ENCODE measurements at places on chromosomes 5 and 9.
A peak's percentile ranks its signal among the peaks of the same experiment; 100 is the strongest.

DNA sequence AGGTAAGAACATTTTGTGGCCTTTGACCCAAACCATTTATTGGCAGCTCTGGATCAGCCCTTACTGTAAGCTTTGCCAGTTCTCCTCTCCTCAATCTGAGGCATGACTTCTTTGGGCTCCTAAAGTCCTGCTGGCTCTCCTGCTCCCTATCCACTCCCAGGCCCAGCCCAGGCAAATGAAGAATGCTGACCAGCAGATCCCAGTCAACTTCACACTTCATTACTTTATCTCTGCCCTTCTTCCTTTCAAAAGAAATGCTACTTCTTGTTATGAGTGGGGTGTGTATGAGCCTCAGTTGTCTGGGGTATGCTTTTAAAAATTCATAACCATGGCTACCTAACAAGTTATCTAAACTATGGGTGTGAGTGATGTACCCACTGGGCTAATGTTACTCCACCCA is 479.6 kb downstream of the ACTL7B start:
- DNase-seq = no peak

- DNase-seq = no peak
These were observed 87.1 kb upstream of the FAM174A start for GRCh38 chr5:100448111-100448528.

GRCh38 chr5:146797658-146798057 is 80.9 kb downstream of the PPP2R2B start:
- DNase-seq = no peak

- no peak for DNase-seq
These were observed 129.5 kb downstream of the NPR3 start for GRCh38 chr5:32840606-32841005.

DNA sequence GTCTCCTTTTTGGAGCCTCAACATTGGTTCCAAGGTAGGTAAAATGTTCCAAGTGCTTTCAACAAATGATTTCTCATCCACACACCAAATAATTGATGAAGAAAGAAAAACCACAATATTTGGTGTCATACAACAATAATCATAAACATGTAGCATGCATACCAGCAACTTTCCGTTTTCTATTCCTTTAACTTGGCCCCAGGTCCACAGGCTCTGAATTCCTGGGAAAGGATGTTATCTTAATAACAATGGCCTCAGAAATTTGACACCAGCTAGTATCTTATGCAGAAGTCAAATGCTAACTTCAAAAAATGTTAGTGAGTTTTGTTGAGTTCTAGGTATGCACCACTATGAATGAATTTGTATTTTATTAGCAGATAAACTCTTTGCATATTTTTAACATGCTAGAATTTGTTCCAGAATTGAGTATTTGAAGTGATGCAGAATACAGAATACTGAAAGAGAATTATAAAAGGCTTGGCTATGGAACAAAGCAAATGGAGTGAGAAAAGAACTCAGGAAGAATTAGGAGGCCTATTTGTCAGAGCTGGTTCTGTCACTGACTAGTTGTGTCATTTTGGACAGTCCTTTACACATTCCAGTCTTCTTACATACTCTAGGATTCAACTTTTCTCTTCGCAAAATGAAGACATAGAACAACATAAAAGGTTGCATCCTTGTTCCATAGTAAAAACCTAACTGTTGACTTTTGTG is 435.3 kb upstream of the TNC start:
- DNase-seq = no peak

DNA sequence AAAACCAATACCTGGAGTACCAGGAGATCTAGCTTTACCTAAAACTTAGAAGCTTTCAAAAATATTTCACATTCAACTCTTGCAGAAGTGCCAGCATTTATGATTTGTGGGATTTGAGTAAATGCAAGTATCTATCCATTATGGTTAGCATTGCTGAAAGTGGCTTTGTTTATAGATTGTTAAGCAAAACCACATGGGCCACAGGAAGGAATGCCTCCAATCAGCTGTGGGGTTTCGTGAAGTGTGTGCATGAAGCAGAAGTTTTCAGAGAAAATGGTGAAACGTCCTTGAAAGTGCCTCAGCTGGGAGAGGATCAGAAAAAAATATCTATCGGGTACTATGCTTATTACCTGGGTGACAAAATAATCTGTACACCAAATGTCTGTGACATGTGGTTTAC is 4.2 kb downstream of the LECT2 start:
- no peak for DNase-seq

DNA sequence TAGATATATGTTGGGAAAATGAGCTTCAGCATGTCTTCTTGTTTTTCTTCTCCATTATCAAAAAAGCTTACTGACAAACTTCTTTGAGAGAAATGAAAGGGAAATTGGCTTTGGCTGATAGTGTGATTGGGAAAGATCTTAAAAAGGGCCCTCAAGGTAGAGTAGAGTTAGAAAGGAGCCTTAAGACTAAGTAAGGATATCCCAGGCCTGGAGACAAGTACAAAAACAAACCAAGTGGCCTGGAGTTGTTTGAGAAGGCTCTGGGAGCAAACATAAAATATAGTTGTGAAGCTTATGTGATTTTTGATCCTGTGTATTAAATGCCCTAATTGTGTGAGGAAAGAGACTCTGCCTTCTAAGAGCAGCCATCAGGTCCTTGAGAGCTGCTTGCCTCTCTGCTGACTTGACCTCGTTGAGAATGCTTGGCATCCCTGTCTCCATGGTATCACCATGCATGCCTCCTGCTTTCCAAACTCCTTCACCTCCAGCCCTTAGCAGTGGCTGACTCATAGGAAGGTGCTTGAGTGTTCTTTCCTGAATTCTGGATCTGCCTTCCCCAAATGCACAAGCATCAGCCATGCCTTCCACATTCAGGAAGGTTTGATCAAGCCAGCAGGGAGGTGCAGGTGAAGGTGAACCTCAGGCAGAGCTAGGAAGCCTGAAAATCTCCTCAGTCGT is 78.9 kb downstream of the SMARCA2 start:
- no peak for DNase-seq

- DNase-seq = peak; percentile 35
These were observed 27.7 kb upstream of the NSMF start for GRCh38 chr9:137486545-137487453.

DNA sequence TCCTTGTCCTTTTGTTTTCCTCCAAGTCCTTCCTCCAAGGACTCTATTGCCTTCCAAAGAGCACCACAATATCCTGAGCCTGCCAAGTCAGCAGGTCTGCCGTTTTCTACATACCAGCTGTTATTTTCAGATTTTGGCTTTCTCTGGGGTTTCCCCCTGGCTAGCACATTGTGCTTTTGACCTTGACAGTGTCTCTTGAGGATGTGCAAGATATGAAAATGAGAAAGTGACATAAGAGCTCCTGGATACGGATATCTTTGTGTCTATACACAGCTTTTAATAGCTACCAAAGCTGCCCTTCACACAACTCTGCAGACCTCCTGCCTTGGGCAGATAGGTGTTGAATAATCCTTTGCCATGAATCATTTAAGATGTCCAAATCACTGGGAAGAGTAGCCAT is 67.0 kb downstream of the HAPLN1 start:
- DNase-seq = no peak

DNA sequence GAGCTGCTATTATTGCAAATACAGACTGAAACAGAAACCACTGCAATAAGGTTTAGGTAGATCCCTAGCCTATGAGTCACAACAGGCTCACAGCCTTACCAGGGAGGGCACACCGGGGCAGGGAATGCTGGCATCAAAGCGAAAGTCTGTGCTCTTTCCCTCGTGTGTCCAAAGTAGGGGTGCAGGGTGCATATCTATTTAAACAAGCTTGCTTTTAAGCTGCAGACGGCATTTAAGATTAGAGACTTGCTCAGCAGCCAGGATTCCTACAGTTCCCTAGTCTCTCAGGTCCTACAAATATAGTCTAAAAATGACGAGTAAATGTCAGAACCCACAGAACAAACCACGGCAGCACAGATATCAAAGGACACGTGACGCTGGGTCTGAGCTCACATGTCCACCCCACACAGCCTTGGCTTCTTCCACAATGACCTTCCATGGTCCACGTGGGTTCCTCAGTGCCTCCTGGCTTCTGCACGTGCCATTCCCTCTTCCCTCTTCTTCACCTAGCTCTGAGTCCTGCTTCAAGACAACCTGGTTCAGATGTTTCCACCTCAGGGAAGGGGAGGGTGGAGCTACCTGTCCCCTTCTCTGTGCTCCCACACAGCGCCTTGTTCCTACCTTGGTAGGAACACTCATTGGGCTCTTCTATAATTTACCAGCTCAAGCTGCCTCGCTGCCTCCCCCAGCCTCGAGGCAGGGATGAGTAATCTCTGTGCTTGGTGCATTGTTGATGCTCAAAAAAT is 193.2 kb downstream of the MAPKAP1 start:
- no peak for DNase-seq

DNA sequence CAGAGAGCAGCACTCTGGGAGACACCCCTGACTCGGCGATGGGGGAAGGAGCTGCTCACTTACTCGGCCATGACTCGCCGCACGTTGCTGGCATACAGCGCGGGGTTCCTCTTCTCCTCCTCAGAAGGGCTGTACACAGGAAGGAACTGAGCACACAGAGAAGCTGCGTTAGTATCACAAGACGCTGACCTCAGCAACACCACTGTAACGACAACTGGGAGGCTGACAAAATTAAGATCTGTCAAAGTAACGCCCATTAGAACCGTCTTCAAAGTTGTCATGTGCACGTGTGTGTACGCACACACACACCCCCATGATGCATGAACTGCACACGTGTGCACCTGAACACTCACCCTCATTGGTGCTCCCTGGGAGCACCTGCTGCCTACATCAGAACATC is 32.1 kb upstream of the SLC6A3 start:
- peak; percentile 19 for DNase-seq

- DNase-seq = peak; percentile 17
These were observed 80.5 kb upstream of the SPATA31C2 start for GRCh38 chr9:88218726-88219125.

DNA sequence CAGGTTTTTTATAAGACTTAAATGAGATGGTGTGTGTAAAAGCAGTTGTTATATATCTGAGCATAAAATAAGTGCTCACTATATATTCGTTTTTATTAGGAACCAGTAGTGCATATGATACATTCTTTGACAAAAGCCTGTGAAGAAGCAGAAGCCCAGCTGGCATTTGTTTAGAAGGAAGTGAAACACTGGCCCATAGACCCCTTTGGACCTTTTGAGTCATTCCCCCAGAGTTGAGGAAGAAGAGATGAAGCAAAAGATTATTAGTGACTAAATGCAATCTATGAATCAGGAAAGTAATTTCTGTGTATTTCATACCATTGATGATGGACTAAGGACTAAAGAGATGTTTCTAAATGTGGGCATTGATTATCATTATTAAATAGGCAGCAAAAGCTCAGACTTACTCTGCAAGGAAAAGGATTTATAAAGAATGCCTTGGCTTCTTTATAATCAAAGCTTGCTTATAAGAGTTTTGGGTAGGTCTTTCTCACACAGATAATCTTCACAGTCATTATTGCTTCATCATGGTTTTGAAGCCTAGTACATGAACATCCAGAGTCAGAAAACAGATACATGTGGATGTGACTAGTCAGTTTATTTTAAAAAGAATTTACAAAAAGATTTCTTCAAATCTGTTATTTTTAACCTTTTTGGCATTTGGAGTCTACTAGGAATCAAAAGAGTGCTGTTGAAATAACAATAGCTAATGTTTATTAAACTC is 16.9 kb upstream of the FER start:
- DNase-seq = no peak

DNA sequence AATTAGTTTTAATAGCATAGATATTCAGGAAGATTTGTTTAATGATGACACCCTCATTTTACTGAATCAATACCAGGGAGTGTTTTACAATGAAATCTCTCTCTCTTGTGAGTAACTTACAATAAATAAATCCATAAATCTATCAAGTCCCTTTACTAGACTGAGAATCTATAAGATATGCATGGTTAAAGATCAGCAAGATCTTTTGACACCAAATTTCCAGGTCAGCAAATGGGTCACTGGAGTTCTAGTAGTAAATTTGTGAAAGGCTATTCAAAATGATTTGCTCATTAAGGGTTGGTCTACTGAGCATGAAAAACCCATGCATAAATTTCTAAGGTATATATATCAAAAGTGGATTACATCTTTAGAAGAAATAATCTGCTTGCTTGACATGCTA is 512.1 kb upstream of the ITGA1 start:
- DNase-seq = no peak

Measured in tongue (tissue), 3 donors.